ENCODE measurements at places on chromosomes 4 and X. TPM values are rescaled to one million over a fixed set of nuclear protein-coding genes. Genes with fewer than 3 reads are reported as not detected.

The EDA2R gene
- 0.18 TPM for total RNA-seq

The NPNT gene
- 11.6 TPM for total RNA-seq

The NXF2B gene
- not detected for total RNA-seq

The SNX12 gene
- total RNA-seq: 16.5 TPM

The GPR78 gene
- total RNA-seq: not detected

The GPR34 gene
- 5.1 TPM for total RNA-seq

The IL13RA1 gene
- total RNA-seq: 70.1 TPM

The SPANXB1 gene
- total RNA-seq: not detected

The LINC00632 gene
- total RNA-seq: 19.2 TPM

The PABPC1L2B gene
- not detected for total RNA-seq

The FMR1NB gene
- total RNA-seq: not detected

The SRPX2 gene
- total RNA-seq: 8.9 TPM

The BDH2 gene
- 3.5 TPM for total RNA-seq

The ZCCHC18 gene
- total RNA-seq: 0.92 TPM

The ZNF718 gene
- 18.2 TPM for total RNA-seq

The ADGRG4 gene
- total RNA-seq: not detected

The EMCN gene
- total RNA-seq: 12.5 TPM

The DUSP9 gene
- 0.18 TPM for total RNA-seq

The CXCL5 gene
- total RNA-seq: not detected

The AKAP4 gene
- total RNA-seq: not detected

All from stomach (tissue), 19 donors.